ENCODE measurements at places on chromosomes 3 and 15.

- DNase-seq = no peak
Measured at GRCh38 chr15:27575521-27575920, 523.6 kb downstream of the OCA2 start.

GRCh38 chr15:87563869-87564268, 692.7 kb downstream of the NTRK3 start:
- no peak for DNase-seq

GRCh38 chr3:39185959-39186691, 6.3 kb downstream of the XIRP1 start:
- no peak for DNase-seq

DNA sequence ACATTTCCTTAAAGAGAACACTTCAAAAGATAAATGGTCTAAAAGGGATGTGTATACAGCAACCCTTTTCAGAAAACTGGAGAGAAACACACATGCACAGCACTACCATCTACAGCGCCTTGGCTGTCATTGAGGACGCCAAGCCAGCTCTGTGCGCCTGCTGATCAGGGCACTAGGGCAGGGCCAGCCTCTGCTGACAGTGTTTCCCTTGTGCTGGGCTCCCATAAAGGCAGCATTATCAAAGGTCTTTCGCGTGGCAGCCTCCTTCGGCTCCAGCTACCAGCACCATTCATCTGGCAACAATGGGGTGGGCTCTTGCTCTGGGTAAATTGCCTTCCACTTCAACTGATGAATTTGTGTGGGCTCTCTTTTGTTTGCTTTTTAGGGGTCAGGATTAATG, 53.4 kb downstream of the LDHAL6B start:
- no peak for DNase-seq

GRCh38 chr3:69081583-69082262, 1.6 kb upstream of the UBA3 start:
- DNase-seq = peak; percentile 41

GRCh38 chr3:107752202-107752990, 229.6 kb downstream of the BBX start:
- no peak for DNase-seq

- DNase-seq = no peak
Measured at GRCh38 chr3:160806686-160807085, 50.7 kb downstream of the PPM1L start.

DNA sequence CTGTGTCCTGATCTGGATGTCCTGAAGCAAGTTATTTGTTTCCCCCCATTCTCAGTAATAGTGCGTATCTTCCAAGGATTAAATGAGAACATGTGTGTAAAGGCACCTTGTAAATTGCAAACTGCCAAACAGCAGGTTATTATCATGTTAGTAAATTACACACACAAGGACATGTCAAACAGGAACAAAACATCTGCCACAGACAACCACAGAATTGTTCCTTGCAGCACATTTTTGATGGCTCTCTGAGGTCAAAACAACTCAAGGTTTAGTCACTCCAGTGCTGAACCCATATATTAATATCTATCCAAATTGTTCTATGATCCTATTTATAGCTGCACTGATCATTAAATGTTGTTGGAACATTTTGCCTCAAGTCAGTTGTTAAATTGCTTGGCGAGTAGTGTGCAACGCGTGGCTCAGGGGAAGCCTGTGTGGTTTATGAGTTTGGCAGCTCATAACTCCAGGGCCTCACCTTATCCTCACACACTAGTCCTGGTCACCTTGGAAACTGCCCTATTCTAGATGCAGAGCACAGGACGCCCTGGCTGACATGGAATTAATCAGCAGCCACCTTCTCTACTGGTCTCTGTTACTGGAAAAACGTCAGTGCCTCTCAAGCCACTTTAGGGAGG, 46.3 kb upstream of the CDV3 start:
- DNase-seq = no peak

- DNase-seq = no peak
Measured at GRCh38 chr3:52068055-52068571, 11.7 kb upstream of the DUSP7 start.

DNA sequence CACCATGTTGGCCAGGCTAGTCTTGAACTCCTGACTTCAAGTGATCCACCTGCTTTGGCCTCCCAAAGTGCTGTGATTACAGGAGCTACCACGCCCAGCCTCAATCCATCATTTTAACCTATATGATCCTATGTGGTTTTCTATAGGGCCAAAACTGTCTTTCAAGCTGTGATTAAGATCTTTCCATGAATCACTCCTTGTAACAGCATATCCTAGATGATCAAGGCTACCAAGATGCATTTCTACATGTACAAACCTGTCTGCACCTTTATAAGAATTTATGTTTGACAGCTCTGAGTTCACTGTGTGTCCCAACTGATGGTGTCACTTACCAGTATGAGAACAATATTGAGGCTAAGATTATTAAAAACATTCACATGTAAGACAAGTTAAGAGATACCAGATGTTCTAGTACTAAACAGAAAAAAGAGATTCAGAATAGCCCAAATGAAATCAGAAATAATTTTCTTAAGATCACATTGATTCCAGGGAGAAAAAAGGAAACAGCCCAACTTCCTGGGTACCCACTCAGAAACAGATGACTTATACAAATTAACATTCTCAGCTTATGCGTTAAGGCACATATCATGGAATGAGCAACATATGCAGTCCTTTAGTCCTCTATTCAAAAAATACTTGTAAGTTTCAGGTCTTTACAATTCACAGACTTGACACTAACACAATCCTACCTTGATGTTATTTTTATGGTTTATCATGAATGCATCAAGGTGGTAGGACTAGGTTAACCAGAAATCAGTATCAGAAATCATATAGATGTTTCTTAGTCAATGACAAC, 24.8 kb upstream of the PPIB start:
- no peak for DNase-seq

- DNase-seq = no peak
Measured at GRCh38 chr3:99500485-99500884, 137.9 kb upstream of the COL8A1 start.

- DNase-seq = no peak
Measured at GRCh38 chr3:55162031-55162795, 234.4 kb upstream of the LRTM1 start.

- no peak for DNase-seq
Measured at GRCh38 chr15:74616366-74616939, 817 bp downstream of the CLK3 start.

DNA sequence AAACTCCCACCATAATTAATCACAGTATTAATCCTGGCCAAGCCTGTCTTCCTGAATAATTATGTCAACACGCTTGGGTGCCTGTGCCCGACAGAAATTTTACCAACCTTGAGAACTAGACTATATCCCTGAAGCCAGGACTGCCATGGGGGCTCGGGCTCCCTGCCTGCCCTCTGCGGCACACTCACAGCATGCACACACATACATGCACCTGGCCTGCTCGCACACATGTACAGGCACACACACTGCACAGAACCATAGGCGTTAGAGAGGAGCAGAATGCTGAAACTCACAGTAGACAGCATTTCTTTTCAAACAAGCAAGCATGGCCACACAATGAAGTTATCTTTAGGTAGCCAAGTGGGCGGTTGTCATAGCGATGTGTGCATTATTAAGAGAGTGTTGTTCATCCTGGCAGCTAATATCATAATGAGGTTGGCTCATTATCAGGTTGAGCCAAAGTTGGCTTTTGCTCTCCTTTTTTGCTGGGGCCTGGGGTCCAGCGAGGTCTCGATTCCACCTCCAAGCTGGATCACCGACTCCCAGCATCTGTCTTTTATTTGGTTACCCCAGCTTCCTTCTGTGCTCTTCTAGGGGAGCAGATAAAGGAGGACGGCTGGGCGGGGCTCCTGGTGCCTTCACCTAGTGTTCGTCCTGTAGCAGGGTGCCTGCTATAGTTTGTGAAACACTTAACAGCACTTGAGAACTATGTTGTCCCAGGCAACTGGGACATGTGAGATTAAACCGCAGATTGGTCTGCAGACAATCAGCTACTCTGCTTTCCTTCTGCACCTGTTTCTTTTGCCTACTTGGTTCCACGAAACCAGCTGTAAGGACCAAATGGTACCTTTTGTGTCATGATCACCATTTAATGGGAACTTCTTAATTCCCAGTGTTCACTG, 91.4 kb downstream of the ZNF621 start:
- DNase-seq = no peak

DNA sequence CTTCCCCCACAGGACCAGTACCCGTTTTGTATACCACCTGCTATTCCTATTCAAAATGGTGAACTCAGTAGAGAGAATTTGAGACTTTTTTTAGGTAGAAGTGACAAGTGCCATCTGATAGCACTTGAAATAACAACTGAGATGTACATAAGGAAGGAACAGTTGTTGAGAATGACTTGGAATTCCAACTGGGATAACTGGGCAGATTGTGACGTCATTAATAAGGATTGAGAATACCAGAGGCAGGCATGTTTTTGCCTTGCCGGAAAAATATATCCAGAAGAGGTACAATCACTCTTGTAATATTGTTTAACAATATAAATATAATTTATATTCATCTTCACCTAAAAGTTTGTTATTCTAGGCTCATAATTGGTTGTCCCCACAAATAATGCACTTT, 454.1 kb upstream of the RGMA start:
- DNase-seq = no peak

DNA sequence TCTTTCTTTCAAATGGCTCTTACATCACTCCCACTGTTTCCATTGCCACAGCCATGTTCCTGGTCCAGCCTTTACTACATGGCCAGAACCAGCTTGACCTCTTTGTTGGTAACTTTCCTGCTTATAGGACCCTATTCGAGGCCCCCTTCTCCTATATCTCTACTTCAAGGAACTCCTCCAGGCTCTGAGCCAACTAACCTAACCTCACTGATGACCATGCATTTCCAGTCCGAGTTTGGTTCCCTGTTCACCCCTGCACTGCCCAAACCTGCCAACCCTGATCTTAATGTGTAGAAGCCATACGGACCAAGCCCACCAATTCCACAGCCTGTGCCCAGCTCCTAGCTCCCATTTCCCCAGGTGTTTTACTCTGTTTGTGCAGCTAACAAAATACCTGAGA, 38.4 kb upstream of the TIPARP start:
- no peak for DNase-seq

DNA sequence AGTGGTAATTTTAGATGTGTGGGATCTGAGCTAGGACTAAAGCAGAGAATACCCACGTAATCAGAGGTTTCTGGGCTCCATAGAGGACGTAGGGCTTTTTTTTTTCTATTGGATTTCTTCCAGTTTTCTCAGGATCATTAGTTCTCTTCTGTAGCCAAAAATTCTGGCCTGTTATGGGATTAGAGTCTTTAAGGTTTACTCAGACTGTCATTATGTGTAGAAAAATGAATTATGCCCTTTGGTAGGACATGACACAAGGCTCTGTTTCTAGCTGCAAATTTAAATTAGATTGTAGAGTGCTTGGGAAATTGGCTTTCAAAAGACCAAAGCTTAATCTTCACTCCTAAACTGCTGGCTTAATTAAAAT, 1.9 kb downstream of the SETD5 start:
- no peak for DNase-seq

DNA sequence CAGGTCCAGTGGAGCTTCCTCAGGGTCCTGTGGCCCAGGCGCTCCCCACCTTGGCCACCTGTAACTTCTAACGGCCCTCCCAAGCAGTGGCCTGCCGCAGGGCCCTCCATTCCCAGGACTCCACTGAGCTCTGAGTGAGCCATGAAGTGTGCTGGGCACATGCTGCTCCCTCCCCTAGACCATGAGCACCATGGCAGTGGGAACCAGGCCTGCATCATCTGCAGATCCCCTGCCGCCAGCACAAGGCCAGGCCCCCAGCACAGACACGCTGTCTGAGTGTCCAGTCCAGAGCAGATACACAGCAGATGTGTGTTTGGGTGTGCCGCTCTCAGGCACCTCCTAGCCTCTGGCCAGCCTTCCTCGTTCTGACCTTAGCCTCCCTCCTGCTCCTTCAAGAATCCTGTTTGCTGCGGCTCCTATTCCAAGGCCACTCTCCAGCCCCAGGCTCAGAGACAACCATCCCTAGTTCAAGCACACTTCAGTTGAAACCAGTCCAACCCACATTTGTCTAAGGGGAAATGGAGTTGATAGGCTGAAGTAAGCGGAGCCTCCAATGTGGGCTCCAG, 7.0 kb upstream of the KLF15 start:
- DNase-seq = no peak

DNA sequence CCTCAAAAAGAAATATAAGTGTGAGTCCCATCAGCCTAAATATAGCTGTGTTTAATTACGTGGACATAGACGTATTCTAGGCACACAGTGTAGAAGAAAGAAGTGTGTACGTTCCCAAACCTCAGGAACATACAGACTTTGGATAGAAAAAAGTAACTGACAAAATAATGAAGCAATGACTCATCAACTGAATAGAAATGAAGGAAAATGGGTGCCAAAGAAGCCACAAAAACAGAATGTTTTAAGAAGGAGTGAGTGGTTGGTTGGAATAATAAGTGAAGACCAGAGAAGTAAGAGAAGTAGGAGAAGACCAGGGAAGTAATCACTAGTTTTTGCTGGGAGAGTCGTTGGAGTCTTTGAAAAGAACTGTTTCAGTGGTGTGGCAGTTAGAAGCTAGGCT, 518.1 kb downstream of the ROBO1 start:
- no peak for DNase-seq

GRCh38 chr3:3069723-3070122, 40.5 kb downstream of the IL5RA start:
- DNase-seq = no peak

DNA sequence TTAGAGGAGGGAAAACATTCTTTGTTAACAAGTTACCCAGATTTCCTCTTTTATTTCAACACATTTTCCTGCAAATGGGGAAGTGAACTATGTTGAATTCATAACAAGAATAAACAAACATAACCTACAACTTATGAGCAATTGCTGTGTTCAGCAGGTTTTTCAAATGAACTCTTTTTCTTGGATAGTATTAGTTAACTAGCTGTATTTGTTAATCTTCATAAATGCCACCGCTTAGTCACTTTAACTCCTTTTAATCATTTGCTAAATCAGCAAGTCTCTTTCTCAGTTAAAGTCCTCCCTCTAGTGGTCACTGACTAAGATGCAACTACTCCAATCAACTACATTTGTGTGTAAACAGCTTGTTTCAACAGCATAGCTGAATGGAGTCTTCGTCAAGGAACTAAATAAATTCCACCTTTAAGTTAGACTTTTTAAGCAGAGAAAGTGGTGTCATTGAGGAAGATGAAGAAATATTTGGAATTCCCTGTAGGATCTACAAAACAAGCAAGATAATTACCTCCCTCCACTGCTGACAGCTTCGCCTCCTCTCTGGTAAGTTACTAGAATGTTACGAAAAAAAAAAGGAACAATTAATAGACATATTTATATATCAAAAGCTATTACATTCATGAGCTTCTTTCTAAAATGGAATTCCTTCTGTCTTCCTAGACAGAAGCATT, 1122.0 kb downstream of the ROBO1 start:
- DNase-seq = peak; percentile 62

DNA sequence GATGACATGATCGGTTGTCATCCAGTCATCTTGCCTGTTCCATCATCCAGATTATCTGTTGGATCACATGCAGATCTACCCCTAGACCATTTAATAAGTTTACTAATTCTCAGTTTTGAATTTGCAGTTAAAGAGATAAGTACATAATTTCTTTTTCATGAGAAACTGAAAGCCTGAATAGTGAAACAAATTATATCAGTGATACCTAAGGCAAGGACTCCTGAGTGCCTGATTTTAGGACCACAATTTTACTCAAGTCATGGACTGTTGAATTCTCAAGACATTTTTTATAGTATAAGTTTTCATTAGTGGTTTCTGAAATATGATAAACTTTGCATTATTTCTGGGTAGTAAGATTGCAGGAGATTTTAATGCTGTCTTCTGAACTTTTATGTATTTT, 13.2 kb downstream of the SIDT1 start:
- no peak for DNase-seq

GRCh38 chr3:137163241-137163871, 205.6 kb downstream of the IL20RB start:
- no peak for DNase-seq
